Stromal cell of bone marrow (primary cell): ENCODE measurements at places on chromosomes 6 and 20.

GRCh38 chr20:18267815-18268214 lies 20.5 kb upstream of the ZNF133 start:
- DNase-seq = no peak

DNA sequence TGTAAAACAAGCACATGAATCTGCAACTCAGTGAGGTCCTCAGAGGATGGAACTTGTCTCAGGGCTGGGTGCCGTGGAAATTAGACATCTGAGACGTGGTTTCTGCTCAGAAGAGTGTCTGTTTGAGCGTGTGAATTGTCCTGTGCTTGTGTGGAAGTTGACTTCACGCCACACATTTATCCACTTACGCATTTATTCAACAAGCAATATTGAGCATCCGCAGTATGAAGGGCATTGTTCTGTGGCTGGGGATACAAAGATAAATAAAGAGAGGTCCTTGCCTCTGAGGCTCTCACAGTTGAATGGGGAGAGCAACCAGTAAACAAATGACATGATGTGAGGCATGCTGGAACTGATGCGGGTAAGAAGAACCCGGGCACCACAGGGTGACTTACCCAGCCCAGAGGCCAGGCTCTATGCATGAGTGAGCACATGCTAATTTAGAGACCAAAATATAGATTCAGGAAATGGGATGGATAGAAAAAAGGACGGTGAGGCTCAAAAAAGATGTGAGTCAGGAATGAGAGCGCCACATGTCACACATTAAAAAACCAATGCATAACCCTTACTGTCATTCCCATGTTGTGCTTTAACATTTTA lies 60.4 kb downstream of the SOBP start:
- DNase-seq = no peak

GRCh38 chr6:112179631-112180030 lies 74.7 kb downstream of the LAMA4 start:
- no peak for DNase-seq

DNA sequence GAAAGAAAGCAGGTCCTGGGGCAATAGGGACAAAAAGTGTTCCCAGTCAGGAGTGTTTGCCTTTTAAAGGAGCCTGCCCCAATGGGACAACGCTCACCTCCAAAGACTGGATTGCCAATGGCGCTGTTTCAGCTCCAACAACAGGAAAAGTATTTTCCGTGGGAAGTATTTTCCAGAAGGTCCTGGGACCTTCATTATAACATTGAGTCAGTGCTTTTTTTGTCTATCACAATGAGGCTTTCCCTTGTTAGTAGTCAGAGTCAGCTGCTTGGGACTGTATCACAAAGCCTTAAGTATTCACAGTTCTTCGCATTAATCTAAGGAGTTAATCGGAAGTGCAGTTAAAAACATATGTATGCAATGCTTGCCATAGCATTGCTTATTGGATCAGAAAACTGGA lies 17.3 kb downstream of the TRAF3IP2 start:
- DNase-seq = no peak
